ENCODE measurements at places on chromosomes 11 and 22.

DNA sequence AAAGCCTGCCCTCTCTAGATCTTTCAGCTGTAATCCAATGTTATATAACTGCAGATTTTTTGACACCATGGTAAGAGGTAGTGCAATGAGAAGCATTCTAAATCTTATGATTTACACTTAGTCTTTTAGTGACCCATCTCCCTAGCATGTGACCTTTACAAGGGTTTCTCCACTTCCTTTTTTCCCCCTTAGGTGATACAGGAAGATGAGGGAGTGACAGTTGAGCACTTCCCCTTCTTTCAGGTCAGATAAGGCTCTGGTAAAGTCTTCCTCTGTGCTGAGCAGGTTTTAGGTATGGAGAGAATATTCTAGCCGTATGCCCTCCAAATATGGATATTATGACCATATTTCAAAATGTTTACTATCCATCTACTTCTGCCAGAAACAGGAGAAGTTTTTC lies 753.6 kb downstream of the JRKL start:
- no peak for DNase-seq

DNA sequence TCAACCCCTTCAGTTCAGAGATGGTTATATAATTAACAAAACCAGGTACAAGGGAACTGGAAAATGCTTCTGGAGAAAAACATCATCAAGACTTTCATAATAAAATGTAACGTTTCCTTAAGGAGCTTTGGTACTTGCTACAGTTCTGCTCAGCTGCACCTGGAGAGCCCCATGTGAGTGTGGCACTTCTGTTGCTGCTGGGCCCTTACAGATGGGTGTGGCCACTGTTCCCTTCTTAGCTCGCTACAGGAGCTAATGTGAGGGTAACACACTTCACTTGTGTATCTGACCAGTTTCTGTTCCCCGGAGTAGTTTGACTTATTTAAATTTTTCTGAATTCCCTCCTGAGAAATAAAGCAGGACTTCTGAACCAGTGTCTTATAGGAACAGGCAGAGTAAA lies 4.0 kb downstream of the POU2AF3 start:
- DNase-seq: no peak

- DNase-seq: no peak
Measured at GRCh38 chr11:1871531-1871930, 18.6 kb downstream of the LSP1 start.

DNA sequence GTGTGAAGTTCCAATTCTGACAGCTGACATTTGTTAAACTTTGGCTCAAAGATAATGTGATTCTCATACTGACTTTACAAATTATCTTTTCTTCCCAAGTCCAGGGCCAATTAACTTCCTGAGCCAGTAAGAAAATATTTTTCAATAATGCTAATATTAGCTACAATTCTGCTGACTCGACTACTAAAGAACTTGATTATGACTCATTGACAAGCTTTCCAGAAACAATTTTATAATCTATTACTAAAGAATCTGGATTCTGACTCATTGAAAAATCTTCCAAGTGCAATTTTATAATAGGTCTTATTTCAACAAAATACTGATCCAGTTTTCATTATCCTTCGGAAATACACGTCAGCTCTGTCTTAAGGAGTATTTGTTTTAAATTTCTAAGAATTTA lies 12.9 kb upstream of the XKR3 start:
- DNase-seq: no peak

GRCh38 chr11:20156876-20157613 lies 3.2 kb downstream of the DBX1 start:
- peak; percentile 65 for DNase-seq

DNA sequence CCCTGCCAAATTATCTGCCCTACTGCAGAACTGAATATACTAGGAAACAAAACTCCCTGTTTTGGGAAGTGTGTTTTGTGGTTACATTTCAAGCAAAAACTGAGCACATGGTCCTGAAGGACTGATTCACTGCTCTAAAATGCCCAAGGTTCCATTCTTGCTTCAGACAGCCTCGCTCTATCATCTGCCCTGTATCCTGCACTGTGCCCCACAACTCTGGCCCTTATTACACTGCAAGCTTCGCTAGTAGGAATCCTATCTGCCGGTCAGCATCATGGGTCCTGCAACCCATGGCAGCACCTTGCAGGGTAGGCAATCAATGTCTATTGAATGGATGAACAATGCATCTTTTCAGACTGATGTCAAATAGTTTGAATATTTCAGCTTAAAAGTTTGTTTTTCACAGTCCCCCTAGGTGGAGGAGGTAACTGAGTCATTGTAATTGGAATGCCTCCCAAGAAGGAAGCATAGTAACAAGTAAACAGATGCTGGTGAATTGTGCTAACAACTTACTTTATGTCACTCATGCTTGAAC lies 21.3 kb downstream of the LAYN start:
- DNase-seq: no peak

DNA sequence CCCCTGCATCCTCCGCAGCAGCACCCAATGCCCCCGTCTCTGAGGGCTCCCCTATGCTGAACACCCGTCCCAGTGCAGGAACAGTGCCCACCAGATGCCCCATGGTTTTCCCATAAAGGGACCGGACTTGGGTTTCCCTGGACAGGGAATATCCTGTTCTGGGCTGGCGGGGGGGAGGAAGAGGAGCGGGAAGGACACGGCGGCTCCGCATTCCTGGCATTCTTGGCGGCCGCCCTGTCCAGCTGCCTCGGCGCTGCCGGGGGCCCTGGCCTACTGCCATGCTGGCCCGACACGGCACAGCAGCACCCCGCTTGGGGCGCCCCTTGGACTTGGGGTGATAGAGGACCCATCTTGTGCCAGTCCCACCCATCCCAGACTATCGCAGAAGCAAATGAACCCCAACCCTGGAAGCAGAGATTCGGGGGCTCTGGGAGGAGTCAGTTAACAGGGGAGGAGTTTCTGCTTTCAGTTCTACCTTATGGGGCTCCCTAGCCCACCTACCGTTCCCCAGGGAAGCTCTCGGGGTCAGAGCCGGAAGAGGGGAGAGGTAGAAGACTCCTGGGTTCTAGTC lies 23.7 kb upstream of the CBX7 start:
- DNase-seq: peak; percentile 85

DNA sequence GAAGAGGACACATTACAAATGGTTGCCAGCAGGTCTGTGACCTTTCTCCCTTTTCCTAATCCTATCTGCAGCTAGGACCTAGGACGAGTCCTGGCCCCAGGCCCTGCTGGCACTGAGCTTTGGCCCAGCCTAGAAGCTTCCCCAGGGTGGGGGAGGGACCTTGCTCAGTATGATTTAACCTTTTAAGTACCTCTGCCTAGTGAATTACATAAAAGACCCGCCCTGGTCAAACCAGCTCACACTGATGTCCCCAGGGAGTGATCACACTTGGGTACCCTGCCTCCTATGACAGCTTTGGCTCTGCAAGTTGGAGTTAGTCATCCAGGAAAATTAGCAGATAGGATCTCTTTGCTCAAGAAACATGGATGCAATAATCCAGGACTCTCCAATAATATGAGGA lies 21.9 kb downstream of the ASCC2 start:
- no peak for DNase-seq

DNA sequence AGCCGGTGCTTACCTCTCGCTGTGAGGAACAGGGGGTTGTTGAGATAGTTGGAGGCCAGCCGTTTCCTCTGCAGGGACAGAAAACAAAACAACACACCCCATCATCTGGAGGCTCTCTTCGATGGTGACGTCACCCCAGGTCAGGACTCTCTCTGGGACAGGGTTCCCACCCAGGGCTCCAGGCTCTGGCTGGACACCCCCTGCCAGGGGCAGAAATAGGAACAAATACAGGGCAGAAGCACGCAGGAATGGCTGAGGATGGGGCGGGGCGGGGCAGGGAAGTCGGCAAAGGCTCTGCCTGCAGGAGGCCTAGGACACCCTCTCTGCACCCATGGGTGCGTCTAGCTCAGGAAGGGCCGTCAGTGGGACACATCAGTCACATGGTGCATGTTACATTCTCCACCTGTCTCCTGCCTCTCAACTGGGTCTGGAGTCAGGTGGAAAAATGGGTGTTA lies 118.5 kb downstream of the PHF21B start:
- peak; percentile 33 for DNase-seq

DNA sequence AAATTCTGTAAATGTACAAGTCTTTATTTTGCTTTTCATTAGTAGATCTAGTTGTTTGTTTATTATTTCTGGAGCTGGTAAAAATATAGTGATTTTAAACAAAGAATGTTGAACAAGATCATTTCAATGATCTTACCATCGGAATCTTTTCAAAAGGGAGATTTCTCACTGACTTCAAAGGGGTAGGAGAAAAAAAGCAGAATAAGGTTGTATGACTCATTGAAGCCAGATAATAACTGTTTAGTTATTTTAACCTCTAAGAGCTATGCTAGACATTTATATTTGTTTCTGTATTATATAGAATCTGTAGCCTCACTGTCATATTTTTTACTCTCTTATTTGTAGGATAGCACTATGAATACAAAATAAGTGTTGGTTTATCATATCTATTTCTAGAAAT lies 8.1 kb upstream of the PDE3B start:
- DNase-seq: no peak

DNA sequence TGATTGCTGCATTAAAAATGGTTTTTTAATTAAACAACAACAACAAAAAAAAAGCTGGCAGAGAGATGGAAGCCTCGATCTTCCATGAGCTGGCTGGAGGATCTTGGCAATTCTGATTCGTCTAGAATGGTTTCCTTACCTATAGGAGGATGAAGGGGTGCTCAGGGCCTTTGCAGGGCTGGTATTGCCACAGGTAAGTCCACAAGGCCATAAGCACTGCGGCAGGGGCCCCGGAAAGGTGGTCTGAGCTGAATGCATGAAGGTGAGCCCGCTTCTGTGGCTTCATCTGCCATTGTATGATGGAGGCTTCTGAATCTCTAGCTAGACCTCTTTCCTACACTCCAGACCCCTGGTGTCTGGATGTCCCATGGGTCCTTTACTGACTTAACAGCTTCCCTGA lies 101.5 kb downstream of the TSPAN18 start:
- no peak for DNase-seq

GRCh38 chr11:57978686-57979531 lies 44.8 kb upstream of the OR9Q1 start:
- no peak for DNase-seq

DNA sequence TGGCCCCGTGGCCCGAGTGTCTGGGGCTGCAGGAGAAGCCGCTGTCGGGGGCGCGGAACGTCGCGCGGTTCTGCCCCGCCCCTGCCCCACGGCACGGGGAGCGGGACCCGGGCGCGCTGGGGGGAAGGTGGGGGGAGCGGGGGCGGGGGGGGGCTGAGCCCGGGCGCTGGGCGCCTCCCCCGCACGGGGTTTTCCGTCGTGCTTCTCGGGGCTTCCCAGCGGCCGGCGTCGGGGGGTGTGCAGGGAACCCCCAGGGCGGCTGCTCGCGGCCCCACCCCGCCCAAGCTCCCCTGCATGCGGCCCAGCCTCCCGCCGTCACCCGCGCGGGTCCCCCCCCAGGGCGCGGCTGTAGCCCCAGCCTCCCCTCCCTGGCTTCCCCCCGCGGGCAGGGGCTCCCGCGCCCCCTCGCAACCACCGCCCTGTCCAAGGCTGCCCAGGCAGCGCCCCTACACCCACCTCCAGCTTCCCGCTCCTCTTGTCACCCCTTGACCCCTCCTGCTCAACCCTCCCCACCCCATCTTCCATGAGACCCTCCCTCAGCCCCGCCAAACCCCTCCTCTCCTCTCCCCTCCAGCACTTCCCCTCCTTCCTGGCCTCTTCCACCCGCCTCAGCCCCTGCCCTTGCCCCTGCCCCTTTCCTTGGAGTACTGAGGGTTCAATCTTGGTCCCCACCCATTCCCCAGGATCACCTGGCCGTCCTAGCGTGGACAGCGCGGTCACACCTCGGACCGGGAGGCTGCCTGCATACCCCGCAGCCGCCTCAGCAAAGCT lies 1.7 kb downstream of the IL17REL start:
- DNase-seq: peak; percentile 46

- DNase-seq: no peak
Measured at GRCh38 chr11:8932564-8933180, at the start of gene C11orf16. Gene C11orf16 (minus strand): TSS chr11:8932947. CDS start chr11:8932308, 639 bp downstream.

DNA sequence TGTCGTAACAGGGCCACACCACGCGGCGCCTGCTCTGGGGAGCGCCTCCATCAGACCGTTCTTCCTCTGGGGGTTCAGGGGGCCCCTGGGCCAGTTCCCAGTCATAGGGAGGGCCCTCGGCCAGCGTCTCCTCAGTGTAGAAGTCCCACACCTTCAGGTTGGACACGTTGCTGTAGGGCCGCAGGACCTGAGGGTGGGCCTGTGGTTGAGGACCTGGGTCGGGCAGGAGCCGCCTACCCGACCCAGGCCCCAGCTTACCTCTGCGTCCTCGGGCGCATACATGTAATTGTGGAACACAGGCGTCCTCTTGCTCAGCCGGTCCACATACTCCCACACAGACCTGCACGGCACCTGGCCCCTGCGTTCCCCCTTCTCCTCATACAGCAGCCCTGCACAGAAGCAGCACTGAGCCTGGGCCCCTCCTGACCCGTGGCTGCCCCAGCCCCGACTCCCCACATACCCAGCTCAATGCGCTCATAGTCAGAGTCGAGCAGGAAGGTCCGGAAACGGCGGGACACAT lies 20.2 kb downstream of the SBF1 start:
- DNase-seq: no peak

DNA sequence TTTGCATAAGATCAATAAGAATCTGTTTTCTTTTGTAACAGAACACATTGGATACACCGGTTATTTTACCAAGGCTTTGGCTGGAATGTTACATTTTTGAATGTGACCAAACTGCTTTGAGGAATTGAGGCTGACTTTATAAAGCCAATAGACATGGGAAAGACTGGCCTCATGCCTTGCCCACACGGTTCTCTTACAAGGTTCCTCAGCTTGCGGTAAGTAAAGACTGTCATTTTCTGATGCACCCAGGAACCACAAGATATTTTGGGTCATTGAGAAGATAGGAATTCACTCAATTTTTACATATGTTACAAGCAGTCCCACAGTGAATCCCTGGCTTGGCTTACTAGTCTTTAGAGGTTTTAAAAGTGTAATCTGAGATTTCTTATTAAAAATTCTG lies 23.9 kb downstream of the OR10A6 start:
- no peak for DNase-seq

GRCh38 chr22:21570398-21570797 lies 2.9 kb downstream of the UBE2L3 start:
- DNase-seq: no peak

GRCh38 chr22:29312218-29313125 lies 3.0 kb downstream of the RASL10A start:
- DNase-seq: peak; percentile 49

- no peak for DNase-seq
Measured at GRCh38 chr11:18890615-18891014, 48.6 kb downstream of the MRGPRX1 start.

All from ecto neural progenitor cell (in vitro differentiated cells).